ENCODE measurements at places on chromosomes 13 and 19. TPM values are rescaled to one million over a fixed set of nuclear protein-coding genes. Genes with fewer than 3 reads are reported as not detected.

PRR36 gene
- 0.23 TPM for total RNA-seq

IL4I1 gene
- total RNA-seq: 0.90 TPM

DNA sequence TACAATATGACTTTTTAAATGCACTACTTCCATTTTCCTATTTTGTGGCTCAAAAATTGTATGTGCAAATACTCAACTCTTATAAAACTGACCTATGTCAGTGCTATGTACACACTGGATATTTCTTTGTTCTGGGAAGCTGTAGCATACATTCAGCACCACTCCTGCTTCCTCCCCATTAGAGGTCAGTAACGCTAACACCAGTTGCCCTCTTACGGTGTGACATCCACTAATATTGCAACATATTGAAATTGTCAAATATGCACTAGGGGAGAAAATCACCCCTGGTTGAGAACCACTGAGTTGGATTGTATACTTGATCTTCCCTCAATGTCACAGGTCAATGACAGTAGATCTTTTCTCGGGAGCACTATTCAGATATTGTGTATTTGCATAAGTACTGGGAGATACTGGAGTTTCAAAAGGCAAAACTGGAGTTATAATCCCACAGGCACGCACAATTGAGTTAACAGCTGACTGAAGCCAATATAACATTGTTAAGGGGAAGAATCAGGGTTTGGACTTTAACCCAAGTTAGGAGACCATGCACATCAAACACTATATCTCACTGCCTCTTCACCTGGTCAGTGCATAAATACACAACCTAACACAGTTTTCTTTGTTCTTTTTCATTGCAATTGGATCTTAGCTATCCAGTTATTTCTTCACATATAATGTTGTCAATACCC, 1276.5 kb upstream of the MIR17HG start:
- H3K27me3 ChIP-seq: no peaks in the 10 kb centered on the region
- no peak overlapping the region for H3K4me3 ChIP-seq
- no peak for DNase-seq
- no peak overlapping the region for H3K27ac ChIP-seq
- peaks cover 2% of the 10 kb centered on the region for H3K4me1 ChIP-seq

GRCh38 chr13:54750521-54750920, 1721.9 kb downstream of the OLFM4 start:
- H3K36me3 ChIP-seq: no peaks in the 10 kb centered on the region
- H3K27ac ChIP-seq: no peak overlapping the region

- no peaks in the 10 kb centered on the region for H3K4me1 ChIP-seq
- peaks cover 5% of the 10 kb centered on the region for H3K27me3 ChIP-seq
- H3K4me3 ChIP-seq: no peak overlapping the region
These were observed 6.7 kb upstream of the F2RL3 start for GRCh38 chr19:16882146-16882545.
